ENCODE measurements at places on chromosomes 2 and 18.

- DNase-seq, result no peak
Observed at GRCh38 chr2:150477347-150477746, 10.1 kb downstream of the RND3 start.

DNA sequence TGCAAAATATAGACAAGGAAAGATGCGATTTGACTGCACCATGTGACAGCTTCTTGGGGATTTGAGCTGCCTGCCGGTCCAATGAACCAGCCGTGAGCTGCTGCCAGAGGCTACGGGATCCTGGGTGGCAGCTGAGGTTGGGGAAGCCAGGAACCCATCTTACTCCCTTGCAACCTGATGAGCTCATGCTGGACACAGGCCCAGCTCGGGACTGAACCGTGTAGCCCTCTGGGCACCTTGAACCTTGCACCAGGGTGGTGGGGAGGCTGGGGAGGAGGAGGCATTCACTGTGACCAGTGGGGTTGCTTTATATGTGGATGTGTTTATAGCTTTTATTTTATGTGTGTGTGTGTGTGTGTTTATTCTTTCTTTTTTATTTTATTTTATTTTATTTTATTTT is 9.1 kb downstream of the ALPI start:
- DNase-seq, result no peak

DNA sequence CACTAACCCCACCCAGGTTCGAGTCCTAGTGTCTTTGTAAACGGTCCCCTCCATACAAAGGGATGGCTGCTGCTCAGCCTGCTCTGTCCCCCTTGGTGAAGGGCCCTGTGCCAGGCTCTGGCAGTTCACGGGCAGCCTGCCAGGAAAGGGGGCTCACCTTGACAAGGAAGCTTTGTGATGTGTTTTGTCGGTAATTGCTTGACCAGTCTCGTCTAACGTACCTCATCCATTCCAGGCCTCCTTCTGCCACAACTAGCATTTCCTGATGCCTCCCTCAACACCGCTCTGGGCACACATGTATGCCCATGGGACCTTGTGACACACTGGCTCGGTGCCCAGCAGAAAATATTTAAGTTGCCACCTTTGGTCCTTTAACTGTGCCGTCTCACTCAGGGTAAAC is 171.9 kb downstream of the KLHL29 start:
- no peak for DNase-seq

DNA sequence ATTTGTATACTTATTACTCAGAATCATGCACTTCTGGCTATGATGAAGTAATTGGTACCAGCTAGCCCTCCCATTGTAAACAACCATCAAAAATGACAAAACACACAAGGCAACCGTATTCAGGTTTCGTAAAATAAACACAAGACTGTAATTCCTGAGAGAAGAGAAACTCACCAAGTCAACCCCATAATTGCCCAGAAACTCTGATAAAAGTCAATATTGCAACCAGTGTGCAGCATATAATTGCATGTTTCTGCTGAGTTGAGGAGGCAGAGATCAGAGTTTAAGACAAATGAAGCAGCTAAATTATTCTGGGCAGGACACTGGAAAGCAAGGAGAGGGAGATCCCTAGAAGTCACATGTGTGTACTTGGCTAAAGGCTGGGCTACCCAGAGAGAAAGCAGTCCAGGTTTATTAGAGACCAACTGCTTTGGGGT is 90.3 kb downstream of the ROCK2 start:
- no peak for DNase-seq

DNA sequence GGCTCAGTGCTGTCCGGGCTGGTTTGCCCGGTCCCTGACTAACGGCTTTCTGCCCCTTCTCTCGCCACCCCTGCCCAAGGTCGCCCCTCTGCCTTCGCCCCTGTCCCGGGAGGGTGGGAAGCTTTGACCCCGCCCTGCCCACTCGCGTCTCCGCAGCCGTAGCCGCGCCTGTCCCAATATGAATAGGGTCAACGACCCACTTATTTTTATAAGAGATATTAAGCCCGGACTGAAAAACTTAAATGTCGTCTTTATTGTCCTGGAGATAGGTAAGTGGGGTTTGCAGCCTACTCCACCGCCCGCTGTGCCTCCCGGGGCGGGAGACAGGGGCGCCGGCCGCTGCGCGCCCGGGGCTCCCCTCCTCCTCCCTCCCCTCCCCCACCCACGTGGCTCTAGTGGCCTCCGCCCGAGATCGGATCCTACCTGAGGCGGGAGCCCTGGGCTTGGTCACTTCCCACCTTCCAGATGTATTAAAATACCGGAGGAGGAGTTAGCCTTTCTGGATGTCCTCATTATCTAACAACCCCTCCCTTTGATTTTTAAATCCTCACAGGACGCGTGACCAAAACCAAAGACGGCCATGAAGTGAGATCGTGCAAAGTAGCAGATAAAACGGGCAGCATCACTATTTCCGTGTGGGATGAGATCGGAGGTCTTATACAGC is 633 bp downstream of the NABP1 start:
- DNase-seq, result peak; percentile 67

DNA sequence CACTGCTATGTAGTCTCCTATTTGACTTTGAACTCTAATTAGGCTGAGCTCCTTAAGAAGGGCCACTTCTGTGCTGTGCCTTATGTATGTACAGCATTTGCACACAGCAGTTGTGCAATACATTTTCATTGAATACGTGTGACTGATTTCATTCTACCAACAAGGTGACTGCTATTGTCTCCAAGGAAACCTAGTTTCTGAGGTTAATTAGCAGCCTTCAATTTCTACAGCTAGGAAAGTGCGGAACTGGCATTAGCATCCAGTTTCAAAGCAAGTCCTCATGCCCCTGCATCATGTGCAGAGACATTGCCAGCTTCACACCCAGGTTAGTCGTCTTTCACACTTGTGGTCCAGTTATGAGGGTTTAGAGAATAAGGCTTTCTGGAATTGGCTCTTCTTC is 58.6 kb downstream of the NCK2 start:
- DNase-seq, result no peak

DNA sequence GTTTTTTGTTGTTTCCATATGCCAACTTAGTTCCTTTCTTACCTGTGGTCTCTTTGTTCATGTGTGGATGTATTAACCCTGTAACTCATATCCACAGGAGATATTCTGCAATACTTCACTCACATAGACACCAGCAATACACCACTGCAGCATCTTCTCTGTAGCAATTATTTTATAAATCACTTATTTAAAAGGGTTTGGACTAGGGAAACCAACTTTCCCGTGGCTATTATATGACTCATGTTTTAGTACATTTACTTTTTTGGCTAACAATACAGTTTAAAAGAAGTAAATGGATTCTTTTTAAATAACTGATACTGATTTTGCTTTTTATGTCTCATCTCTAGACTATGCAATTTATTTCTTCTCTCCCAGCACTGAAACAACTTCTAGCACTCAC is 488.9 kb downstream of the MBD2 start:
- DNase-seq, result no peak

GRCh38 chr2:237983922-237984321 is 17.1 kb downstream of the UBE2F start:
- DNase-seq, result no peak

- no peak for DNase-seq
Observed at GRCh38 chr2:10790228-10790973, 22.2 kb downstream of the PDIA6 start.

All from muscle of back (tissue), 13 donors.